ENCODE measurements at places on chromosomes 2 and 18.
A peak's percentile ranks its signal among the peaks of the same experiment; 100 is the strongest.

DNA sequence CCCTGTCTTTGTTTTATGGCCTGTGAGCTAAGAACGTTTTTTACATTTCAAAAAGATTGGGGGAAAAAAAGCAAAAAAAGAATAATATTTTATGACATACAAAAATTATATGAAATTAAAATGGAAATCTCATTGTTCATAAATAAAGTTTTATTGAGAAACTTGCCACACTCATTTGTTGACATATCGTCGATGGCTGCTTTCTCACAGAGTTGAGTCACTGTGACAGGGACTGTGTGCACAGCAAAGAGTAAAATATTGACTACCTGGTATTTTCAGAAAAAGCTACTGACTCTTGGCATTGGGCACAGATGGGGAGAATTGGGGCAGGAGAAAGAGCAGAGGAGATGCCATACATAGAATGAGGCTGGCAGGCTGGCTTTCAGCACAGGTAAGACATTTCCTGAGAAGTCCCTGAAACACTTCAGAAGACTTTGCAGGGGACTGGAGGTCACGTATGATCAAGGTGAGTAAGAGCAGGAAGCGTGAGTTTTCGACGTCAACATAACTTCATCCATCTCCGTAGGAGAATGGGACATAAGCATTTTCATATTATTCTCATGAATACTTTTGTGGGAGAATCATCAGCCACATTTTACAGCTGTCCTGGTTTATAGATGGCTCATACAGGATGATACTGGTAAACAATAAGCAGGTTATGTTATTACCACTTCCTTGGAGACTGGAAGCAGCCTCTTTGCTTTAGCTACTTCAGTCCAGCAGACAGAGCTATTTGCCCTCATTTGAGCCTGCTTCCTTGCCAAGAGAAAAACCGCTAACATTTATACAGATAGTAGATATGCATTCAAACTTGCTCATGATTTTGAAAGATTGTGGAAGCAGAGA, 32.5 kb upstream of the PUM2 start:
- DNase-seq, result no peak

- DNase-seq, result no peak
Observed at GRCh38 chr2:120541972-120542670, 193.5 kb upstream of the GLI2 start.

DNA sequence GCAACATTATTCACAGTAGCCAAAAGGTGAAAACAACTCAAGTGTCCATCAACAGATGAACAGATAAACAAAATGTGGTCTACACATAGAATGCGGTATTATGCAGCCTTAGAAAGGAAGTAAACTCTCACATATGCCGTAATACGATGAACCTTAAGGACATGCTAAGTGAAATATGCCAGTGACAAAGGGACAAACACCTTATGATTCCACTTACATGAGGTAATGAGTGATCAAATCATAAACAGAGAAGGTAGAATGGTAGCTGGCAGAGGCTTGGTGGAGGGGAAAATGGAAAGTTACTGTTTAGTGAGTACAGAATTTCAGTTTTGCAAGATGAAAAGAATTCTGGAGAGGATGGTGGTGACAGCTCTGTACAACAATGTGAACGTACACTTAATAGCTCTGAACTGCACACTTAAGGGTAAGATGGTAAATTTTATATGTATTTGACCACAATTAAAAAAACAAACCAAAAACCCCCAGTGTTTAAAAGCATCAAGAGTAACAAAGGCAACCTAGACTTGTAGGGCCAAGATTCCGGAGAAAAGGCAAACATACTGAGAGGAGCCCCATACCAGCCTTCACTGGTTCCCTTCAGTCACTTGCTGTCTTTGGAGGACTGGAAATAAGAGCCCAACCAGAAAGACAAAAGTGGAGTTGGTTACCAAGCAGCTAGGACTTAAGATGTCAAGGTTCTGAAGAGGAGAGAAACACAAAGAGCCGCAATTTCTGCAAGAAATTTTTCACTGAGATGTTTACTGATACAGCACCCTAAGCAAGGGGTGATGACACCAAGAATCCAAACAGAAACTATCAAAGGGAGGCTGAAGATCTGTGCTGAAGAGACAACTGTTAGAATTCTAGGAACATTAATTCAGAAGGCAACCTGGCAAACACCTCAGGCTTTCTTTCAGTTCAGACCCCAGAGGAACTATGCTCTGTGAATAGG, 61.3 kb downstream of the CUL3 start:
- no peak for DNase-seq

GRCh38 chr2:43221763-43222474, 4.5 kb downstream of the ZFP36L2 start:
- DNase-seq, result peak; percentile 14

GRCh38 chr18:4755848-4756247, 300.7 kb upstream of the DLGAP1 start:
- DNase-seq, result no peak

GRCh38 chr2:138536302-138536701, 34.7 kb downstream of the SPOPL start:
- DNase-seq, result peak; percentile 27

- DNase-seq, result no peak
Observed at GRCh38 chr2:85917887-85918795, 29.4 kb upstream of the ST3GAL5 start.

DNA sequence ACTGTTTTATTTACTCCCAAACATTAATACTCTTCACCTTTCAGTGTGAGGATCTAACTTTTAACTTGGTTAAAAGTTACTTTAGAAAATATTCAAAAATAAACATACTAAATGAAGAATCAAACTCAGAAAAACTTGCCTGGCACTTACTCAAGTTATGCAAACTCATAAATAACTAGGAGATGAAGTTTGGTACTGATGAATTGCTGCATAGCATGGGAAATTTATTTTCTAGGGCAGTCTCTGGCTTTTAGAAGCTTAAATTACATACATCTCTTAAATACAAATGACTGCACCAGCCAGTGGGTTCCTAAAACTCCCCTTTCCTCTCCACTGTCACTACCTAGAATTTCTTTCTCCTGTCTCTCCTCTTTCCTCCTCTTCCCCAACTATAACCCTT, 46.7 kb upstream of the CREB1 start:
- no peak for DNase-seq

DNA sequence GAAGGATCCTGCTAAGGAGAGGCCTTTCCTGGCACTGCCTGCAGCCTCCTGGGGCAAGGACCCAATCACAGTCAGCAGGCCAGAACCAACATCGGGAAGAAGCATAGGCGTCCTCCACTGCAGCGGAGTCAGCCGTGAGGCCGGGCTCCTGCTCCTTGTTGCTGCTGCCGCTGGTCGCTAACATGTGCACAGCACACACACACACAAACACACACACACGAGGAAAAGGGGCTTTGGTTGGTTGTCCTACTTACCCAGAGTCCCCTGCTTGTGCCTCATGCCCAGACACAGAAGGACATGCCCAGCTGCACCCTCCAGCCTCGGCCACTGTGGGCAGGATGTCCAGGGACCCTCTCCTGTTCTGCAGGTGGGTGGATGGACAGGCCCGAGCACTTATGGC, 209.4 kb downstream of the GLI2 start:
- no peak for DNase-seq

GRCh38 chr18:37564711-37565100, 892 bp downstream of the CELF4 start:
- DNase-seq, result no peak

- no peak for DNase-seq
Observed at GRCh38 chr2:71534826-71535225, 81.5 kb downstream of the DYSF start.

DNA sequence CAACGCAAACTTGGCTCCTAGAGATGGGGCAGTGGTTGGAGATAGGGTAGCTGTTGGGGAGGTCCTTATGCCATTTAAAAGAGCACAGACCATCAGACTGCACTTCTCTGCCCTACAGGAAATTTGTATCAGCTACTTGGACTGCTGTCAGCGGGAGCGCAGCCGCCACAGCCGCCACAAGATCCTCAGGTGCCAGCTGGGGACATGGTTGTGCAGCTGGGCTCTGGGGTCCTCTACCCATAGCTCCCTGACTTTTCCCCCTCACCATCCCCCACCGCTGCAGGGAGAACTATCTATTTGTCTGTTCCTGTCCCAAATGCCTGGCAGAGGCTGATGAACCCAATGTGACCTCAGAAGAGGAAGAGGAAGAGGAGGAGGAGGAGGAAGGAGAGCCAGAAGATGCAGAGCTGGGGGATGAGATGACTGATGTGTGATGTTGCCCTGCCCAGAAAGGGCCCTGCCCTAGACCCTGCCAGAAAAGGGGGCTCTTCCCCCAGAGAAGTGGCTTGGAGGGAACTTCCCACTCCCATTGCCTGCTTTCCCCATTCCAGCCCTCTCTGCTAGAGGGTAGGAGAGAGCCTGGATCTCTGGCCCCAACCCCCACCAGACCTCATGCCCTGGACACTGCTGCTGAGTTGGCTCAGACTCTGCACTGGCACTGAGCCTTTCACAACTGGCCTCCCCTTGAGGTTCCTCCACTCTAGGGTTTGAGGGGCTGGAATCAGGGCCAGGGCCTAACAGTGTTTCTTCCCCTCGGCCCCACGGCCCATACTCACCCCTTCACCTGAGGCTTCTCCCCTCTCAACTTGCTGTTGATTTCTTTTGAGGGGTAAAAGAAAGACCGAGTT, 7.3 kb downstream of the PRADC1 start:
- no peak for DNase-seq

DNA sequence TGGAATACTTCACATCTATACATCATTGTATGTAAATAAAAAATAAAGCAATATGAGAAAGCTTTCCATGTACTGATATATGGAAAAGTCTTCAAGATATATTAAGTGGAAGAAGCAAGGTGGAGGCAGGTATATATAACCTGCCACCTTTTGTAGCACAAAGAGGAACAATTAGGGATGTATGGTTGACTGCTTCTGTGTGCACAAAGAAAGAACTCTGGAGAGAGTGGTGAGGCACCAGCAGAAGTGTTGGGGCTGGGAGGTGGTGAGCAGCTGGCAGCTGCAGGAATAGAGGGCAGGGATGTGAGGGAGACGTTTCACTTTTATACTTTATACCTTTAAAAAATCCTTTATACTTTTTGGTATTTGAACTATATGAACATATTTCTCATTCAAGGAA, 26.1 kb downstream of the KIF5C start:
- peak; percentile 74 for DNase-seq

DNA sequence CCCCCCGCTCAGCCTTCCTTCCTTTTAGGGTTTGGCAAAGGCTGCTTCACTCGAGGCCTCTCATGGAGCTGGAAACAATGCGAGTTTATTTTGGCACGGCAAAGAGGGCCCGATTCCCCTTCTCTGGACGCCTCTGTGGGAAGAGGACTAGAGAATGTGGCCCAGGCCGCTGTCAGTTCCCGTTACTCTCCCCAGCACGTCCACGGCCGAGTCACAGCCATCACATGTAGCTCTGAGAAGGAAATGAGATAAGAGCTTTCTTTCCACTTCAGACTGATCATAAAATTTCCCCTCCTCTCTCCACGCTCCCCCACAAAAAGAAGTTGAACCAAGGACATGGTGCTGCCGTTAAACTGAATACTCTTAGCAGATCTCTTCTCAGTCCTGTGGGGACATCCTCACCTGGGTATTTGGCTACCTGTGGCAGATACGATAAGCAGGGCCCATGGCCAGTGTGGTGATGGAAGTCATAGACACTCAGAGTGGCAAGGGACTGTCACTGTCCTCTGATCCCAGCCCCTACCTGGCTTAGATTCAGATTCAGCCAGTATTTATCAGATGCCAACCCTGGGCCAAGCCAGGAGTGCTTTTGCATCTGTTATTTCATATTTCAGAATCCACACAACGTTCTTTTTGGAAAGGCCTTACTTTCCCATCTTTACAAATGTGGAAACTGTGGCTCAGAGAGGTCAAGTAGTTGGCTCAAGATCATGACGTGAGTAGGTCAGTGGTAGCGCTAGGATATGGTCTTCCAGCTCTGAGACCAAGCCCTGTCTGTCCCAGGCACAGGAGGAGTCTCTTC, 101.2 kb downstream of the MCFD2 start:
- DNase-seq, result no peak

DNA sequence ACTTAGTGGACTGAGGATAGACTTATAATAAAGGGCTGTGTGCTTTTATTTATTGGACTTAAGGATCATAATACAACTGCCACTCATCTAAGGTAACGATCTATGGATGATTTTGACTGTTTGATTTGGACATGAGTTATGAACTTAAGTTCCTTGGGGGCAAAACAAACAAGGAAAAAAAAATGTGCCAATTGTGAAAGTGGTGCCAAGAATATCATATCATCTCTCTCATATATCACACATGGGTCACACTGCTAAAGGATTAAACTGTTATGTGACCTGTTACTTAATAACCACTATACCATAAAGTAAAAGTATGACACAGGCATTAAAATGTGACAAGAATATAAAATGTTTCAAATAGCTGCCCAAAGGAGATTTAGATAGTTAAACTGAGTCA, 886.3 kb downstream of the ERBB4 start:
- no peak for DNase-seq
